ENCODE measurements at places on chromosomes 11 and 22.
A peak's percentile ranks its signal among the peaks of the same experiment; 100 is the strongest.

- no peak for DNase-seq
These were observed 120.4 kb downstream of the CCDC34 start for GRCh38 chr11:27242591-27242990.

DNA sequence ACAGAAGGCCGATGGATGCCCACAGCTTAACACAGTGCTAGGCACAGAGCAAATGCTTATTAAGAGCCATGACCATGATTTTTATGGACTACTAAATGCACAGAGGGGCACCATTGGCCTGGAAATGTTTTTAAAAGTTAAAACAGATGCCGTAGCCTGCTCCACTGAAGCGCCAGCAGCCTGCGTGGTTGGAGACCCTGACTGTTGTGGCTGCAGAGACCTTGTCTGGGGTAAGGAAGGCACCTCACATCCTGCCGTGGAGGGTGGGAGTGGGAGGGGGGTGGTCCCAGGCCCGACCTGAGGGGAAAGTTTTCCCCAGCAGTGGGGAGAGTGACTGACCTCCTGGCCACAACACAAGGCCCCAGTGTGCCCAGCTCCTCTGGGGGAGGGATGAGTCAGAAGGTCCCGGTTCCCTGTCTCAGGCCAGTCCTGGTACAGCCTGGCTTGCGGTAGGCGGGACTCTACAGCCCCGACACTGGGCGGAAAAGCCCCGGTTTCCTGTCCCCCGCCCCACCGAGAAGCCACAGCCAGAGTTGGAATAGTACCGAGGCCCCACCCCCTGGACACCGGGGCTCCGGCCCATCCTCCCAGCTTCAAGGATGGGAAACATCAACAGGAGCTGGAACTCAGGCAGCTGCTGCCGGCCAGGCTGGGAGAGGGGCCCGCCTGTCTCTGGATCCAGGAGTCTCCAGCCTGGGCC, 7.0 kb downstream of the CHST1 start:
- no peak for DNase-seq

- DNase-seq: no peak
These were observed 20.5 kb downstream of the ZNF280B start for GRCh38 chr22:22487869-22488597.

GRCh38 chr11:114036147-114036811, 23.2 kb upstream of the ZBTB16 start:
- DNase-seq: no peak

DNA sequence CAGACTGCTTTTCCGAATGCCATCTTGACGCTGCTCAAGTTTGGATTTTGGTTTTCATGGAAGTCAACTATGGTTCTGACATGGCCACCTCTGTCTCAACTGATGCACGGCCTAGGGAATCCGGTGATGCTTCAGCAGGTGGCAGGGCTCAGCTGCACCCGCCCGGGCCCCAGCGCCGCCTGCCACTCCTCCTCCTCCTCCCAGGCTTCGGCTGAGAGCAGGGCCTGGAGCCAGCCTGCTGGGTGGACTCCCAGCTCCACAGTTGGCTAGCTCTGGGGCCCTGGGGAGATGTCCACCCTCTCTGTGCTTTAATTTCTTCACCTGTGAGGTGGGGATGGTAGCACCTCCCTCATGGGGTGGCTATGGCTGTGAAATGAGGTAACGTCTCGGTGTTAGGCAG, 20.3 kb upstream of the NFAM1 start:
- DNase-seq: no peak

GRCh38 chr11:95668131-95668530, 121.5 kb downstream of the FAM76B start:
- no peak for DNase-seq

- DNase-seq: no peak
These were observed 74.5 kb upstream of the CSNK2A3 start for GRCh38 chr11:11427542-11427941.

DNA sequence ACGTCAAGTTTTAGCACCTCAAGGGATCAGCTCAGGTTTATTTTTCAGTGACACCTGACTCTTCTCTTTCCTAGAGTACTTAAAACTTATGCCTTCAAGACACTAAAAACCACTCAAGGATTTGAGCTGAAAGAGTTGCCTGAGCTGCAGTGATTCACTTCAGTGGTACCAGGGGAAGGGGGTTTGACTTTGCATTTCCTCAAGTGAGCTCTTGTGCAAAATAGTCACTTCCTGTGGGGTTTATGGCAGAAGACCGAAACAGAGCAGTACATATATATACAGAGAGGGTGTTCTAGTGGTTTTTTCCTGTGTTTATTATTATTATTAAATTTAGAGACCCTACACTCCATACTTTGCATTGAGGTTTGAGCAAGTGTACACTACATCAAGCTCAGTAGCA, 60.7 kb downstream of the DBX1 start:
- DNase-seq: no peak

- no peak for DNase-seq
These were observed 112.3 kb downstream of the DSCAML1 start for GRCh38 chr11:117684731-117685130.

- DNase-seq: no peak
These were observed 106.4 kb downstream of the SERGEF start for GRCh38 chr11:17906436-17906835.

DNA sequence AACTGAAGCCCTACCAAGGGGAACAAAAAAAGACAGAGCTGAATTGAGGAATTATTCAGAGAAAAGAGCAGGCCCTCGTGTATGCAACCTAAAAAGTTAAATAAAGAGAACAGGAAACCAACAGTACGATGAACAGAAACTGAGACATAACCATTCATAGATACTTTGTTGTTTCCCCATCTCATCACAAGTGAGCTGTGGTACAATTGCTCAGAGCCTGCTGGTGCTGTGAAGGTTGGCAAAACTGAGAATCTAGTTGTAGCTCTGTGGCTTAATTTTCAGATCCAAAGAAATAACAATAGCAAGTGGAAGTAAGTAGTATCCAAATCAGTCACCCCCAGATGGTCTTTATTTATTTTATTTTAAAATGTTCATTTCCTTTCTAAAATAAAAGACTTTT, 37.7 kb upstream of the BLID start:
- DNase-seq: no peak

DNA sequence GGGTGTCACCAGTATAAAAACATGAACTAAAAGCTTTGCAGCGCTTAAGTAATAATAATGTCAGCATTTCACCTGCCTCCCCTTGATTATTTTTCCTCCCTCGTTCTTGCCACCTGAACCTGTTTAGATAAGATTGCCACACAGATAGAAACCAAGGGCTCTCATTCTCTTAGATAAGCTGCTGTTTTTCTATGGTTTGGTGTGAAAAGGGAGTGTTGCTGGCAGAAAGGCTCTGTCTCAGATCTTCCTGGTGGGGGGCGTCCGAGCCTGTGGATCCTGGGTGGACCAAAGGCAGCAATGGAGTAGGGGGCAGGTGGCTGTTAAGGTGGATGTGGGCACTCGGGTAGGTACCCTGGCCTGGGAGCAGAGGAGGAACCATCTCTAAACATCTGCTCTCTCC, 147.5 kb downstream of the ST3GAL4 start:
- no peak for DNase-seq

- DNase-seq: no peak
These were observed 398.1 kb upstream of the API5 start for GRCh38 chr11:42913731-42914130.

DNA sequence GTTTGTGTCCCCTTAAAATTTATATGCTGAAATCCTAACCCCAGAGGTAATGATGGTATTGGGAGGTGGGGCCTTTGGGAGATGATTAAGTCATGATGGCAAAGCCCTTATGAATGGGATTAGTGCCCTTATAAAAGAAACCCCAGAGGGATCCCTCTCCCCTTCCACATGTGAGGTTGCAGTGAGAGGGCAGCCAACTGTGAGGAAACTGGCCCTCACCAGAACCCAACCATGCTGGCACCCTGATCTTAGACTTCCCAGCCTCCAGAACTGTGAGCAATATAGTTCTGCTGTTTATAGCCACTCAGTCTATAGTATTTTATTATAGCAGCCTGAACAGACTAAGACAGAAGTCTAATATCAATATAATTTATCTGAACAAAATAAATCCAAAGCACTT, 27.1 kb upstream of the RRAS2 start:
- DNase-seq: no peak

- DNase-seq: no peak
These were observed 16.6 kb upstream of the GNB1L start for GRCh38 chr22:19871023-19871844.

DNA sequence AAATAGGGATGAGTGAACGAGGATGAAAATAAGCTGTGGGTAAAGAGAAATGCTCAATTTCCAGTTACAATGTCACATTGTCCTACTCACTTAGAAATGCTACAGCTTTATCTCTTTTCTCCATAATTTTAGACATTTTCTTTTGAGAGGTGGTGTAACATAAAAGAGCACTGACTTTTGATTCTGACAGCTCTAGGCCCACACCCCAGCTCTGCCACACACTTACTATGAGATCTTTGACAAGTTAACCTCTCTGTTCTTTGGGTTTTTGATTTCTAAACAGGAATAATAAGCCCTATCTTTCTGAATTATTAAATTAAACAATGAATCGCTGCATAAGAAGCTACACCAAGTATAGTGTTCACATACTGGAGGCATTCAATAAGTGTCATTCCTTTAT, 228.3 kb upstream of the PITPNB start:
- DNase-seq: no peak

DNA sequence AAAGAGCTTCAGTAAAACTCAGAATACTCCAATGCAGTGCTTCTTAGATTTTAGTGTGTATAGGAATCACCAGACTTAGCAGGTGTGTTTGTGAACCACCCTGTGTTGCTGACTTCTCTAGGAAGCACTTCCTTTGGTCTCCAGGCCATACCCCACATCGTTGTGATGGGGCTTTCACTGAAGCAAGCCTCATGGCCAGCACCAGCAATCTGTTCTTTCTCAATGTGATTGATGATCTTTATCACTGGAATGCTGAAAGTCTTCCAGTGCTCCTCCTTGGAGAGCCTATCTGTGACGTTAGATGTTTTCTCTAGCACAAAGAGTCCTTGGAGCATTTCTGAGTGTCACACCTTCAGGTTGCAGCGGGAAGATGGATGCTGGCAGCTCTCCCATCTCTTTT, 280.5 kb downstream of the DDX10 start:
- no peak for DNase-seq

DNA sequence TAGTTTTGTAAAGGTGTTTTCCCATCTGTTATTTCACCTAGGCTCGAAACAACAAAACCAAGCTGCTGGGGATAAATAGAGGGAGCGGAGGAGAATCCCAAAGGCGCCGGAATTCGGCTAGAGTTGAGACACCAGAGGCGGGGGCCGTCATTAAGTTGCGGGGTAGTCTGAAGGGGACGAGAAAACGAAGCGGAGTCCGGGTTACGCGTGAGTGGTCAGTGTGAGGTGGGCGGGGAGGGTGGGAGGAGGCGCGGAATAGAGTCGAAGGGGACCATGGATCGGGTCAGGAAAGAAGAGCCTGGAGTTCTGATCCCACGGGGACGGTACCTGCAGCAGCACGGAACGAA, 361 bp downstream of the SRPRA start:
- no peak for DNase-seq

GRCh38 chr22:32836280-32837123, 35.0 kb downstream of the TIMP3 start:
- no peak for DNase-seq

GRCh38 chr11:58573451-58574104, 2.1 kb downstream of the LPXN start:
- no peak for DNase-seq

DNA sequence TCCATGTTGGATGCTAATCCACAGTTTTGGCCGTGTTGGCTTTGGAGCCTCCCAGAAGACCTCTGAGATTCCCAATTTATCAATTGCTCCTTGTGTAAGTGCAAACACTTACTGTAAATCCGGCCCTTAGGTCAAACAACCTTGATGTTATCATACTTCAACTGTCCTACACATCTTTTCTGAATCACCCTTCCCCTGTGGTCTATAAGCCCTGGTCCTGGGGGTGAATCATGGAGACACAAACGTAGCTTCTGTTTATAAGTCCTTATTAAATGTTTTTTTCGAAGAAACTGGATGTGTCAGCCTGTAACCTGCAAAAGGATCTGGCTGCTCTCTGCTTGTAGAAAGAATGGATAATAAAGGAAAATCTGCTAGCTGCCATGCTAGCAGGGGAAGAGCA, 1.7 kb upstream of the IL10RA start:
- no peak for DNase-seq

DNA sequence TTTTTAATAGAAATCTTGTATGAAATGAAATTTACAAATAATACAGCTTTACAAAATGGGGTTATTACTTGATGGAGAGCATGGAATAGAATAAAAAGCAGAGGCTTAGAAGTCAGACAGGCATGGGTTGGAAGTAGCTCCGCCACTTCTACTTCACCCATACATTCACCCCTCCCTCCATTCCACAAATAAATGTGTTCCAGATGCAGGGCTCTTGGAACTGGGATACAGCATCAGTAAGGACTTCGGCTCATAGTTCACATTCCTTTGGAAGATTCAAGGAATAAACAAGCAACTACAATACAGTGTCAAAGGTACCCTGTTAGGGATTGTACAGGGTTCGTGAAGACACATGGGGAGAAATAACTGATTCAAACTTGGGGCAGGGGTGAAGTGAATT, 156.8 kb downstream of the WNT11 start:
- DNase-seq: no peak

- no peak for DNase-seq
These were observed 28.7 kb downstream of the EIF3F start for GRCh38 chr11:8015753-8016239.

- DNase-seq: peak; percentile 87
These were observed at the start of gene TESMIN for GRCh38 chr11:68751331-68751856. TESMIN (minus strand) TSS chr11:68751520; CDS start chr11:68750660, 860 bp downstream.

DNA sequence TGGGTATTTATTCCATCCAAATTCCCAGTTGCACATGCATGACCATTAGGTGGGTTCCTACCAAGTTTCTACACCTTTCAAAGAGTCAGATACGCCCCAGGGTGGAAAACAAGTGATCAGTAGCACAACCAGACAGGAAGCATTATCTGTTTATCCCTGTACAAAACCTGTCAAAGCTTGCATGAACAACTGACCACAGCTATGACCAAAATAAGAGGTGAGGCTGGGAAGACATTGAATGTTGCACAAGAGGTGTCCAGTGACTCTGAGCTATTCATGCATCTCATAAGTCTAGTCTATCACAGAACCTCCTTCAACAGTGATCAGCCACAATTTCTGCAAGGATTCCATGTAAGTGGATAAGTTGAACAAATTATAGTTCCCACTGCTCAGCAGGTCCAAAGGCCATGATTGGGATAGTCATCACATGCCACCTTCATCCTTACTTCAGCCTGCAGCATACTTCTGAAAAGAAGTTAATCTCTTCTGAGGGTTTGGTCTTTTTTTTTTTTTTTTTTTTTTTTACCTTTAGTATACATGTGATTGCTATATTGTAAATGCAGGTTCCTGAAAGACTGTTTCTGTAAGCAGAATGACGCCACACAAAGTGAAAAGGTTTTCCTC, 28.0 kb upstream of the TMEM45B start:
- DNase-seq: no peak

DNA sequence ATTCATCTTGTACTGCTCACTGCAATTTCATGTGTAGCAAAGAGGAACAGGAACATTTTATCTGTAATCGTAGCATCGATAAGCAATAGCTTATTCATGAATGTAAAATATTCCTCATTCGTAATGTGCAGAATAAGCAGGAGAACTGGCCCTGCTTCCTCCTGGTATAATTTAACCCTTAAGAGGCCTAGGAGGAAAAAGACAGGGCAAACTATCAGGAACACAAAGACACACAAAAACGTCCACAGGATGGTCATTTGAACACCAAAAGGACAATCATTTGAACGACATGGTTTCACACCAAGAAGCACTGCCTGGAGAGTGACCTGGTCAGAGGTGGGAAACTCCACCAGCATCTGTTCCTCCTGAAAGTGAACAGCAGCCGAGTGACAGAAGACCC, 63.9 kb downstream of the AHNAK start:
- no peak for DNase-seq

- DNase-seq: no peak
These were observed at the start of gene OR52N4 for GRCh38 chr11:5753943-5754342. OR52N4 (plus strand) TSS chr11:5754243; CDS start chr11:5754741, 498 bp downstream.

GRCh38 chr11:134503100-134503499, 91.1 kb upstream of the B3GAT1 start:
- DNase-seq: no peak

Data from activated CD4-positive, CD25-positive, alpha-beta regulatory T cell (primary cell).